ENCODE measurements at places on chromosomes 7 and 10.

DNA sequence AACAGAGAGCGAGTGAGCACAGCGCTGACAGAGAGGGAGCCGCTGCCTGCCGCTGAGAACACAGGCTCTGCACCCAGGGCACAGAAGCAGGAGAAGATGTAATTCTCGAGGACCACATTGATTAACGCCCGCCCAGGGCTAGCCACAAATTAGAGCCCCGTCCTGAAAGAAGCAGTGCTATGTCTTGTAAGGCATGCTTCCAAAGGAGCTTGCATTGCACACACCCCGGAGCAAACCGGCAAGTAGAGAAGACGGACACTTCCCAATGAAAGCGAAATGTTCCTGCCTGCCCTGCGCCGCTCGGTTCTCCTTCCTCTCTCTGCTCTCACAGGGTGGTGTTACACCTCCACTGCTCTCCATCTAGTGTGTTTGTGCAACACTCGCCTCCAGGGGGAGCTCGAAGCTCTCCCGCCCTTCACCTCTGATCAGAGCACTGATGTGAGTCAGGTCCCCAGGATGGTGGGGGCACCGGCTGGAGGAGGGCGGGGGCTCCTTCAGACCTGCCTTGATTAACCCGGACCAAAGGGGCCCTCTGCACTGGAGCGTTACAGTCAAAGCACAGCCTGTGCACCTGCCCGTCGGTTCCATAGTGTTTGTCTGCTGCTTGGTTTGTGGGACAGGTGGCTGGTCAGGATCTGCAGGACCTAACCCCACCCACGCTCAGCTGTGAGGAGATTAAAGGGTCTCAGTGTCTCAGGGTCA lies 316.5 kb downstream of the ADARB2 start:
- DNase-seq = peak; percentile 30

GRCh38 chr10:1419796-1420610 lies 317.3 kb downstream of the ADARB2 start:
- DNase-seq = no peak

DNA sequence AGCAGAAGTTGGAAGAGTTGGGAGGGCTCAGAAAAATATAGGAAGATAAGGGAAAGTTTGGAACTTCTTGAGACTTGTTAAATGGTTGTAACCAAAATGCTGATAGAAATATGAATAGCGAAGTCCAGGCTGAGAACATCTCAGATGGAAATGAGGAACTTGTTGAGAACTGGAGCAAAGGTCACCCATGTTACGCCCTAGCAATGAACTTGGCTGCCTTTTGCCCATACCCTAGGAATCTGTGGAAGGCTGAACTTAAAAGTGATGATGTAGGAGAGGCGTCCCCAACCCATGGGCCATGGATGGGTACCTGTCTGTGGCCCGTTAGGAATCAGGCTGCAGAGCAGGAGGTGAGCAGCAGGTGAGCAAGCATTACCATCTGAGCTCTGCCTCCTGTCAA lies 347.8 kb downstream of the ARL4A start:
- no peak for DNase-seq

- DNase-seq = peak; percentile 27
These were observed 29.4 kb upstream of the SGMS1 start for GRCh38 chr10:50653142-50653541.

GRCh38 chr10:92923416-92923815 lies 75.1 kb downstream of the EXOC6 start:
- peak; percentile 29 for DNase-seq
